ENCODE measurements at places on chromosomes 5 and 9.

- no peak for DNase-seq
These were observed 15.9 kb upstream of the TNFAIP8 start for GRCh38 chr5:119339965-119340364.

DNA sequence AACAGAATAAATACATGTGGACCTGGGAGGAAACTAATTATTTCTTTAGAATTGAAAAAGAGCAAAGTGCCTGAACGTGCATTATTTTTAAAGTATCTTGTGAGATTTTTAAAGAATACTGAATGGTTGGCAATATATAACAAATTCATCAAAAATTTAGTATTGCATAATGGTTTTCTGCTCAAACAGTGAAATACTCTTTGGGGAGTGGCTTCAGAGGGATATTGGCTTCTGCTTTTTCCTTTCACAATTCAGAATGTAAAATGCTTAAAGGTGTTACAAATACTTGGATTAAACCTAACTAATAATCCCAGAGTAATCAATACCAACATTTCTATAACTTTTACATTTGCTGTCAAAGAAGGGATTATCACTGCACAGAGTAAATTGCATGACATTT lies 379.3 kb upstream of the CHD1 start:
- DNase-seq, result no peak

DNA sequence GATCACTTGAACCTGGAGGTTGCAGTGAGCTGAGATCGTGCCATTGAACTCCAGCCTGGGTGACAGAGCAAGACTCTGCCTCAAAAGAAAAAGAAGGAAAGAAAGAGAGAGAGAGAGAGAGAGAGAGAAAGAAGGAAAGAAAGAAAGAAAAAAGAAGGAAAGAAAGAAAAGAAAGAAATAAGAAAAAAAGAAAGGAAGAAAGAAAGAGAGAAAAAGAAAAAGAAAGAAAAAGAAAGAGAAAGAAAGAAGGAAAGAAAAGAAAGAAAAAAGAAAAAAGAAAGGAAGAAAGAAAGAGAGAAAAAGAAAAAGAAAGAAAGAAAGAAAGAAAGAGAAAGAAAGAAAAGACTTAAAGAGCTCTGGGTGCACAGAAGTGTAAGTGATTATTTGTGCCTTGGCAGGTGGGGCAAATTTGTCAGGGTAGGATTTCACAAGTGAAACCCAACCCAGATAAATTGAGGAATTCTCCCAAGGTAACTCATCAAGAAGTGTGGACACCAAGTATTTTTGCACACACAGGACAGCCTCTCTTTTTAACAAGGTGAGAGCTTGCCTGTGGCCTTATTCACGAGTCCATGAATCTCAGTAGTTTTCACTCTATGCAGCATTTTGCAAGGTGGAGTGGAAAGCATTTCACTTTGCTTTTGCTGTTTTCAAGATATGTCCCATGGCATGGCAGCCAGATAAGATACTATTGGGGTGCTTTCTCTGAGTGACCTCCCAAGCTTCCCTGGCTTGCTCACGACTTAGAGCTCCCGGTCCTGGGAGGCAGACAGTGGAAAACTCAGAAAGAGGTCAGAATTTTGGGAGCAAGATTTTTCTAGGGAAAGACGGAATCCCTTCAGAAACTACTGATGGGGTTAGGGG lies 57.8 kb downstream of the C9orf153 start:
- DNase-seq, result no peak

DNA sequence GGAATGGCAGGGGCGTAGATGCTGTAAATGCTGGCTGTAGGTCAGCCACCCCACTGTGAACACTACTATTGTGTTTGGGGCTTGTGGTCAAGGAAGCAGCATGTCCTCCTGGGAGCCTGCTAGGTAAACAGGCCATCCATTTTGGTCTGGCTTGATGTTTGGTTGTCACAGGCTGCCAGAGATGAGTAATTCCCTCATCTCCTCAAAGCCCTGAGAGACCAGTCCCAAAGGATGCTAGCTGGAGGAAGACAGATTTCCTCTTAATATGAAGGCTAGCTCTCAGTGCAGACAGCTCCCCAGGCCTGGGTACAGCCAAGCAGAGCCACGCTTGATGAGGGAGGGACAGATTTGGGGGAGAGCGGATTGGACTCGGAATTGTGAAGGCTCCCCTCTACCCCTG lies 72.5 kb upstream of the MAP1B start:
- no peak for DNase-seq

- DNase-seq, result no peak
These were observed 7.4 kb upstream of the MRPS2 start for GRCh38 chr9:135492886-135493669.
